Islet precursor cell (in vitro differentiated cells): ENCODE measurements at places on chromosomes 6 and 20.
A peak's percentile ranks its signal among the peaks of the same experiment; 100 is the strongest.

DNA sequence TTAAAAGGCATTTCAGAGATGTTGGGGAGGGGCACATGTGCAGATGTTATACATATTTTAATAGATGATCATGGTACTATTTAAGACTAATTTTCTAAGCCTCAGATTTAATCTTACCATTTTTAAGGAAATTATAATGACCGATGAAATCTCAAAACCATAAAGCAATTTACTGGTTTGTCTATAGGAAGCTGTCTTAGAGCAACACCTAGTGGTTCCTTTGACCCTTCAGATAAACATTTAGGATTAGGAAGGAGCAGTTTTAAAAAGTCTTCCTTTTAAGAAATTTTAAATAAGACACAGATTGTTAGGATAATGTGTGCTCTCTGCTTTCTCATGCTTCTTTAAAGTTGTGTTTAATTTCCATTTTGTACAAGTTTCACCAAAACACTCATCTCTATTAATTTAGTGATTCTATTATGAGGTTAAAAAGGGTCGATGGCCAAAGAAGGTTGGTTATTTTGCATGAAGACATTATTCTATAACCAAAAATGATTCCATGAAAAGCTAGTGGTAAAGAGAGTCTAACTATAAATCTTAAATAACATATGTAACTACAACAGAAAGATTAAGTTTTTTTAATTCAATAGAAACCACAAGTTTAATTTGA is 376.4 kb downstream of the HACE1 start:
- no peak for DNase-seq

GRCh38 chr20:10651227-10651990 is 22.4 kb downstream of the JAG1 start:
- no peak for DNase-seq

DNA sequence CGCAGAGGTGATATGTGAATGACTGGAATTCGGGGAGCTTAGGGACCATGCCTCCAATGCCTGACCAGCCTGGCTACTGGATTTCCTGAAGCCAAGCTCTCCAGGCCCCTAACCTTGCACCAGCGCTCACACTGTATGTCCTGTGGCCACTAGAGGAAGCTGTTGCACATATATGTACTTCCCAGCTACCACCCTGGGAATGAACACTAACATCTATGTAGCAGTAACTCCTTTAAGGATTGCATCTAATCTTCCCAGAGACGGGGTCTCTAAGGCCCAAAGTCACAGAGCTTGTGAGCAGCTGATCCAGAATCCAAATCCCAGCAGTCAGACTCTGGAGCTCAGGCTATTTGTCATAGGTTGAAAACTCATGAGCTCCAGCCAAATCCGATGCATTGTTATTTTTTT is 20.4 kb upstream of the BPIFB1 start:
- DNase-seq: peak; percentile 82

DNA sequence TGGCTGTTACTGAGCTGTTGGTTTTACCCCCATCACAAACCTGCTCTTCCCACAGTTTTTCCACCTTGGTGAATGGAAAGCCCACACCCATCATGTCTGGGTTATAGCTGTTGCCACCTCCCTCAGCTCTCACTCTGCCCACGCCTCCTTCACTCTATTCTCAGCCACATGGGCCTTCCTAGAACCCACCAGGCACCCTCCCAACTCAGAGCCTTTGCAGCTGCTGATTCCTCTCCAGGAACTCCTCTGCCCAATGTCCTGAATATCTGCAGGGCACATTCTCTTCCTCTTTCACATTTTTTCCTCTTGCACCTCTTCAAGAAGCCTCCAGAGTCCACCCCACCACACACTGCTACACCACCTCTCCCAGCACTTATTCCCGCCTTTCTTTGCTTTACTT is 177.4 kb downstream of the TBXT start:
- no peak for DNase-seq

- no peak for DNase-seq
Measured at GRCh38 chr20:34896086-34896621, 19.7 kb downstream of the ACSS2 start.

DNA sequence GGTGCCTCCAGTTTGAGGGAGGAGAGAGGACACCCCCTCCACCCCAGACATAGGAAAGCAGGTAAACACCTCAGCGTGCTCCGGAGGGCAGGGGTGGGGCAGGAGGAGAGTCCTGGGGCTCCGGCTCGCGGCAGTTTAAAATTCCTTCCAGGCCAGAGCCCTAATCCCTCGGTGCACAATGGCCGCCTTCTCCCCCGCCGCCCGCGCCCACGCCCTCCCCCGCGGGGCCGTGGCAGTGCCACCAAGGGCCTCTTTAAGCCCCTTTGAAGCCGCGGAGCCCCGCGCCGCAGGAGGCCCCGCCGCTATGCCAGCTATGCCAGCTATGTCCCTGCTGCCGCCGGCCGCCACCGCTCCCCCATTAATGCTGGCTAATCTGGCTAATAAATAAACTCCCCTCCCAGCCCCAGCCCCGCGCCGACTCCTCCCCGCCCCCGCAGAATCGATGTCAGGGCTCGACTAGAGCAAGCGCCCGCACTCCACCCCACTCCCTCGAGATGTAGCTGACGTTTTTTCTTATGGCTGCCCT is 125.1 kb downstream of the MRPL14 start:
- DNase-seq: peak; percentile 87

DNA sequence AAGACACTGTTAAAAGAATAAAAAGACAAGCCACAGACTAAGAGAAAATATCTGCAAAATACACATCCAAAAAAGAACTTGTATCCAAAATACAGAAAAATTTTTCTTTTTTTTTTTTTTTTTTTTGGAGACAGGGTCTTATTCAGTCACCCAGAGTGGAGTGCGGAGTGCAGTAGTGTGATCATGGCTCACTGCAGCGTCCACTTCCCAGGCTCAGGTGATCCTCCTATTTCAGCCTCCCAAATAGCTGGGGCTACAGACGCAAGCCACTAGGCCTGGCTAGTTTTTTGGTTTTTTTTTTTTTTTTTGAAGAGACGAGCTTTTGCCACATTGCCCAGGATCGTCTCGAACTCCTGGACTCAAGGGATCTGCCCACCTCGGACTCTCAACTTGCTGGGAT is 3.1 kb downstream of the ZUP1 start:
- DNase-seq: no peak

GRCh38 chr6:3625149-3625979 is 126.1 kb downstream of the PXDC1 start:
- peak; percentile 56 for DNase-seq

DNA sequence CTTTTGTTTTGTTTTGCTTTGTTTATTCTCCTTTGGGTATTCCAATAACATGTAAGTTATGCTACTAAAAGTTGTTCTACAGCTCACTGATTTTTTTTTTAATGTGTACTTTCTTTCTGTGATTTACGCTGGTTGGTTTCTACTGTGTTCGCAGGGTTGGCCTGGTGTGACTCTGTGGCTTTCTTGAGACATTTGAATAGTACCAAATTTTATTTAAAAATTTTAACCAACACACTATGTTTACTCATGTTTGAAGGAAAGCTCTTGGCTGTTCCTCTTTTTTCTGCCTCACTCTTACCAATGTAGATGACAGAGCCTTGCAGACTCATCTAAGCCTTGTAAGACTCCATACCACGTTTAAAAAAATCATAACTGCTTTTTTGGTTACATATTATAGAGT is 1784.9 kb upstream of the DEFB115 start:
- DNase-seq: no peak

DNA sequence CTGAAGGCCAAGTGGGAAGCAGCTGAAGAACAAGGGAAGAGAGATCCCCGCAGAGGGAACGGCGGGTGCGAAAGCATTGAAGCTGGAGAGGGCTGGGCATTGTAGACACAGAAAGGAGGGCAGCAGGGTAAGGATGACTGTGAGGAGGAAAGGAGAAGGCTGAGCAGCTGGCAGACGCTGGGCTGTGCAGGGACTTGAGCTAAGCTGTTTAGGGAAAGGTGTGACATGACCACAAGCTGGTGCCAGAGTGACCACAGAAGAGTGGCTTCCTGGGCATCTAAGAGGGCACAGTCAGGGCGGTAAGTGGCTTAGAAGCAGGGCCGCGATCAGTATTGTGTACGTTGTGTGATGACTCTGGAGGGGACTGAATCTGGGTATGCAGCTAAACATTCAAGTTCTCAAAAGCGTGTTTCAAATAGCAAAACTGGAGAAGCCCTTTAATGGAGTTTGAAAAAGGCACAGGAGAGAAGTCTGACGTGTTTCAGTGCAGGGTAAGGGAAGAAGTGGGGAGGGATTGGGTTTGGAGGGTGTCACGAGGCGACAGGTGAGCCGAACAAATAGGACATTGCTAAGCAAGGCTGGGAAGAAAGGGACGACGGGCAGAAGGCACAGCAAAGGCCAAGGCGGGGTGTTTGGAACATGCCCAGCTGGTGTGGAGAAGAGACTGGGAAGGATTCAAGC is 46.1 kb upstream of the ARFGEF2 start:
- no peak for DNase-seq

DNA sequence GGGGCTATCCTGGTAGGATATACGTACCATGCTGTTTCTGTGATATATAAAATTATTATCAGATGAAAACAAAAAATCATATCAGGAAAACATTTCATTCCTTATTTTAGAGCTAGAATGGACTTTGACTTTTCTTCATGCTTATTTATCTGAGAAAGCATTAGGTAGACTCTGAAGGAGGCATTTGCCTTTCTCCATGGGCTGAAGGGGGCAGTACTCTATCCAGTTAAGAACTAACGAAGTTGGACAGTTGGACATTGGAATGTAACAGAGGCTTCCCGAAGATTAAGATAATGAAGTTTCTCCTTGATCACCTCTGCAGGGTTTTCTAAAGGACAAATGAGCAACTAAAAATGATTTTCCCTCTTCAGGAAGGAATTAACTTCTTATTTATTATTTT is 233.9 kb downstream of the SAMD5 start:
- DNase-seq: no peak

GRCh38 chr20:59153832-59154231 is 9.8 kb upstream of the ZNF831 start:
- peak; percentile 26 for DNase-seq

DNA sequence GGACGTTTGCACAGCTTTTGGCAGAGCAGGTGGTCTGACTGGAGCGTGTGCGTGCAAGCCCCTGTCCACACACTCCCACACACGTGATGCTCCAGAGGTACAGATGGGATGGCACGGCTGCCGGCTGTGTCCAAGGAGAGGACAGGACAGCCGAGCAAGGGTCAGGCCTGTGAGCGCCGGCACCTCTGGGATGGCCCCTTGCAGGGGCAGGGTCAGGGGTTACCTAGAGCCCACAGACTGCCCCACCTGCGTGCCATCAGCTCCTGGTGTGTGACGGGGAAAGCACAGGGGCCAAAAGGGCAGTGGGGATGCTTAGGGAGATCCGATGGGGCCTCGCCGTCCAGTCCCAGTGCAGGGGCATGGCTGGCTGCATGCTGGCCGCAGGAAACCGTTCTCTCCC is 189.7 kb downstream of the TAF4 start:
- DNase-seq: no peak

DNA sequence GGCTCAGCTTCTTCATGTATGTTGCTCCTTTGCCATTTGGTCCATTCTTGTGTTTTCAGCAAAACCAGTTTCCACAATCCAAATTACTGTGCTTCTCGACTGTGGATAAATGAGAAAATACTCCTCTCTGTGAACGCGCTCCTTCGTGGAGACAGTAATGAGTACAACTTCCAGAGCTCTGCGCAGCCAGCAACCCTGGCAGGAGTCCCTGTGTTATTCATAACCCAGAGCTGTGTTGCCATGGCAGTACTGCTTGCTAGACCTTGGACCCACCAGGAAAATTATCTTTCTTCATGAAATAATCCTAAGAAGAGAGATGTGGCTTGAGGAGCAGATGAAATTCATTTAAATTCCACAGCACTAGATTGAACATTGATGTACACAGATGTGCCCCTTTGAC is 73.7 kb downstream of the SLC22A3 start:
- DNase-seq: no peak

GRCh38 chr6:100153636-100154275 is 159.7 kb upstream of the MCHR2 start:
- no peak for DNase-seq

DNA sequence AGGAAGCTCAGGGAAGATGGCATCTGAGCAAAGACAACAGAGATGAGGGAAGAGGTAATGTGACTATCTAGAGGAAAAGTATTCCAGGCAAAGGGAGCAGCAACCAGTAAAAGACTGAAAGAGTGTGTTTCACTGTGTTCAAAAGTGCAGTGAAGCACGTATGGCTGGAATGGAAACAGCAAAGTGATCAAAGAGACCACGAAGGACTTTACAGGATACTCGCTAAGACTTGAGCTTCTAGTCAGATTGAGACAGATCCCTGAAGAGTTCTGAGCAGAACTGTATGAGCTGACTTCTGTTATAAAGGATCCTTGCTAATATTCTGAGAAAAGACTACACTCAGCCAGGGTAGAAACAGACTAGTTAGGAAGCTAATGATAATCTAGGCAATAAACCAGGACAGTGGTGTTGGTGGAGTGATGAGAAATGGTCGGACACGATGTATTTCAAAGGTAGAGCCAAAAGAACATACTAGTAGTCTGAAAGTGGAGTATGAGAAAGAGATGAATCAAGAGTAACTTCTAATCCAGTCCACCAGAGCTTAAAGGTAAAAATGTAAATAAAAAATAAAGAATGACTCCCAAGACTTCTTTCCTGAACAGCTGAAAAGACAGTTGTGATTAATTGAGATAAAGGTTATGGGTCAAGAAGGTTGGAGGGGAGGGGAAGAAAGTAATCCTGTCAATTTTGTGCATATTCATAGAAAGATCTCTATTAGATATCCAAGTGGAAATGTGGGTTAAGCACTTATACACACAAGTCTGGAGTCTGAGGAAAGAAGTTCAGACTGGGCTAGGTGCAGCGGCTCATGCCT is 14.2 kb downstream of the SEC63 start:
- no peak for DNase-seq

- DNase-seq: no peak
Measured at GRCh38 chr6:74060354-74060753, 364.4 kb downstream of the CD109 start.

DNA sequence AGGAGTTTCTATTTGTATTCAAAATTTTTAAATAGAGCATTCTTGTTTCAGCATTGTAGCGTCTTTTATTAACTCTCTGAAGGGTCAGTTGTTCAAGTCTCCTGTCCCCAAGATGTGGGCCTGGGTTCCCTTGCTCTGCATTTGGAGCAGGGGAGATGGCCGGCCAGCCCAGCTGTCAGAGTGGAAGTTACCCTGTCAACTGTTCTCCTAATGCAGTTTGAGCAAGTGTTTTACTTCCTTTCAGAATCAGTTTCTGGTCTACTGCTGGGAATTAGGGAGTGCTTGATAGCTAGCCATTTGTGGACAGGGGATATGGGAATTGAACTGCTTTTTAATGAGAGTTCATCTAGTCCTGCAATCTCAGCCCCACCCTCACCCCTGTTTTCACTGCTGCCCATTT is 116.6 kb downstream of the QKI start:
- no peak for DNase-seq
